ENCODE measurements at places on chromosomes 5 and 9.

DNA sequence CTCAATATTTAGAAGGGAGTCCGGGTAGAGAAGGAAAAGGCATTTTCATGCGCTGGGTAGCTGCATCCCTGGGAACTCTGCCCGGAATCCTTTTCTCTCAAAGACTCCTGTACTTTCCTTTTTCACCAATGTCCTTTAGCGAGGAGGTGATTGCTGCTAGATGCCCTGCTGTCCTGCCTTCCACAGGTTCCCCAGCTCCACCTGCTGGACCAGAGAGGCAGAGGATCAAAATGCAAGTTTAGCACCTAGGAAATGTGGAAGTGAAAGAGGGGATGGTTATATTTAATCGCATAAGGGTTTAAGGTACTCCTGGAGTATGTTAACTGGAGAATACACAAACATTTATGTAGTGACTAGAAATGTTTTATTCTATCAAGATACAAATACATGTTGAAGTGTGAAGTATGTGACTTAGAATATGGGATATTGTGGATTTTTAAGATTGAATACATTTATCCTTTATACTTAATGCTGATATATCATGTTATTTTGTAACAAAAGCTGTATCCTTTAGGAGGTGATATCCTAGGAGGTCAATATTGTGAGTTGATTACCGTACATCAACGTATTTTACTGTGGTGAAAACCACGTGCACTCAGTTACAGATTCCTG lies 145.7 kb downstream of the ARHGAP26 start:
- peak; percentile 34 for DNase-seq

- DNase-seq = no peak
These were observed 12.6 kb downstream of the DNM1 start for GRCh38 chr9:128215491-128216409.

DNA sequence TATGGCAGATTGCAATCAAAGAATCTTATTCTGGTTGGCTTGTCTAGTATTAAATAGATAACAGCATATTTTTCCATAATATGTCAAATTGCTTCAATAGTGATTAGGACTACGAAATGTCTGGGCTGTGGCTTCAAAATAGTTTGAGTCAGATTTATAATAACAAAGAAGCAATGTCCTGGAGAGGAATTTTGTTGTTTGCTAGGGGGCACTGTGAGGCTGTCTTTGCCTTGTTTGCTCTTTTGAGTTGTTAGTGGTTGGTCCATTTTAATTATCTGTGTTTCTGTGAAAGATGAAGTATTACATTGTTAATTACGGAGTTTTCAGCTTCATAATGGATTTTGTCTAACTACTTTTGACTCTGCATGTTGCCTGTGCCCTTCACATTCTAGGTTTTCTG lies 713.6 kb downstream of the TLE4 start:
- DNase-seq = peak; percentile 21

DNA sequence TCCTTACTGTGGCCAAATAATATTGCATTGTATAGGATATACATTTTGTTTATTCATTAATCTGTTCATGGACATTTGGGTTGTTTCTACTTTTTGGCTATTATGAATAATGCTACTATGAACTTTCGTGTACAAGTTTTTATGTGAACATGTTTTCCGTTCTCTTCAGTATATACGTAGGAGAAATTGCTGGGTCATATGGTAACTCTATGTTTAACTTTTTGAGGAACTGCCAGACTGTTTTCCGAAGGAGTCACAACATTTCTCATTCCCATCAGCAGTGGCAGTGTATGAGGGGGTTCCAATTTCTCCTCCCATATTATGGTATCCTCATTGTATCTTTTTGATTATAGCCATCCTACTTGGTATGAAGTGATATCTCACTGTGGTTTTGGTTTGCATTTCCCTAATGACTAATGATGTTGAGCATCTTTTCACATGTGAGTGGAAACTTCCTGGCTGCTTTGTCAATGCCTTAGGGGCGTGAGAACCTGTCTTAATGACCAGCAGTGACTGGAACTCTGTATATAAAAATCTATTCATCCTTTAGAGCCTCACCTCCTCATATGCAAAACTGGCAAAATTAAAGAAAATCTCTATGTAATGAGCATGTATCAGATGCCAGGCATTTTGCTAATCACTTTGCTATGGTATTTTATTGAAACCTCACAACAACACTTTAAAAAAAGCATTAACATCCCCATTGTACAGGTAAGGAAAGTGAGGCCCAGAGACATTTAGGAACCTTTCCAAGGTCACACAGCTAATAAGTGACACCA lies 47.8 kb upstream of the TGFBR1 start:
- DNase-seq = no peak

DNA sequence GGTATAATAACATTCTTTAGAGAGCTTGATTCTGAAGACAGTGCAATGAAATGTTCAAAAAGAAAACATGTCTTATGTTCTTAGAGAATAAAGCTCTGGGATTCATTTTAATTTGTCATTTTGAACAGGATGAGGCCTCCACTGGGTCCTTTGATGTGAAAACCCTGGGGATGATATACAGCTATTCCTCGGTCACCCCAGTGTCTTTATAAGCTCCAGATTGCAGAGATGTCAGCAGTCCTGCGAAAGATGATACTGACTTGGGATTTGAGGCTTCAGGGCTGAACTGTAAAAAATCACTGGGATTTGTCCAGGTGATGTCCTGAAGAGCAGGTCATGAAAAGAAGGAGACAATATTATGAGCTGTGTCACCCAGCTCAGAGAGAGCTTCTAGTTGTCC lies 529.7 kb upstream of the ZNF608 start:
- no peak for DNase-seq

DNA sequence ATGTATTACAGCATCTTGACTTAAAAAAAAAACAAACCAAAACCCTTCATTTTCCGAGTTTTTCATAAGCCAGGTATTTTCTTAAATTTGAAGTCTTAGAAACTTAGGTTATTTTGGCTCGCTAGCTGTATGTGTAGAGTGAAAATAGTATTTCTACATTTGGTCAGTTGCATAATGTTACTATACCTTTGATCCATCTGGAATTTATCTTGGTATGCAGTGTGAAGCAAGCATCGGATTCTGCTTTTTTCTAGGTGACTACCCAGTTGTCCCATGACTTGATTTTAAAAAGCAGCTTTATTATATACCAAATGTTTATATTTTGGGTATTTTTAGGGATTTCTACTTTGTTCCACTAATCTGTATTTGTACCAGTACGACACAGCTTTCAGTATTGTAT lies 27.7 kb downstream of the UBAP1 start:
- DNase-seq = no peak

DNA sequence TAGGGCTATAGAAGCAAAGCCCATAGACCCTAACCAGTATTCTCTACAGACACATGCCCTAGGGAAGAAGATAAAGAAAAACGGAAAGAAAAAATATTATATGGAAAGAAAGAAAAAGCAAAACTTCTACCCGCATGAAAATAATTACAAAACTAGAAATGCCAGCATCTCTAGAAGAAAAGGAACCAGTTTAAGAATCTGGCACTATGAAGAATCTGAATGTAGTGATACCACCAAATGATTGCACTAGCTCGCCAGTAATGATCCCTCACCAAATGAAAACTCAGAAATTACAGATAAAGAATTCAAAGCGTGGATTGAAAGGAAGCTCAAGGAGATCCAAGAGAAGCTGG lies 341.9 kb upstream of the GRIA1 start:
- DNase-seq = no peak

DNA sequence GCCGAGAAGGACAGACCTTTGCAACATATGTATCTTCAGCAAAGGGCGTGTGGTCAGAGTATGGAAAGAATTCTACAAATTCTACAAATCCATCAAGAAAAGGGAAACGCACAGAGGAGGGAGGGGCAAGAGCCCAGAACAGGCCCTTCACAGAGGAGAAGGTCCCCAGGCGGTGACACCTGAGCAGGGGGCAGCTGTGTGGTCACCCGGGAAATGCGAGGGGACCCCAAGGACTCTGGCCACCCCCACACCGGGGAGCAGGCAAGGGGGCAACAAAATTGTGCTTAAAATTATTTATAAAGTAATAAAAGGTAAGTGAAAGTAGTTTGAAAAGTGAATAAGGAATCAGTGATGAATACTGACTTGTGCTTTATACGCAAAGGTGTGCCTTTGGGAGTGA lies 17.6 kb downstream of the NACC2 start:
- DNase-seq = no peak

DNA sequence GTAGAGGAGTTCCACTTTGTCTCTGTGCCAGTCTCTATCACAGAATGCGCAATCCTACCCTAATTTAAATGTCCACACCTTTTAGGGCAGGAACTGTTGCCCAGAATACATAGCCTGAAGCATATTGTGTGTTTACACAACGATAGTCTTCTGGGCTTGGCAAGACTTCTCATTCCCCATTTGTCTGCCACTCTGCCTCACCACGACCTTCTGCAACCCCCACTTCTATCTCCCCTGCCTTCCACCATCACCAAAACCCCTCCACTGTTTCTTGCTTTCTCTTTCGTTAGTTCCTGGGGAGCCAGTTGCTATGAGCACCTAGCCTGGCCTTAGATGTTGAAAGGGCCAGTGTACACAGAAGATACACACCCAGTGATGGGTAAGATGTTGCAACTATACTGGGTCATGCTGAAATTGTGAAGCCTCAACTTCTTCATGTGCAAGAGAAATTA lies 883 bp upstream of the RNF145 start:
- no peak for DNase-seq

DNA sequence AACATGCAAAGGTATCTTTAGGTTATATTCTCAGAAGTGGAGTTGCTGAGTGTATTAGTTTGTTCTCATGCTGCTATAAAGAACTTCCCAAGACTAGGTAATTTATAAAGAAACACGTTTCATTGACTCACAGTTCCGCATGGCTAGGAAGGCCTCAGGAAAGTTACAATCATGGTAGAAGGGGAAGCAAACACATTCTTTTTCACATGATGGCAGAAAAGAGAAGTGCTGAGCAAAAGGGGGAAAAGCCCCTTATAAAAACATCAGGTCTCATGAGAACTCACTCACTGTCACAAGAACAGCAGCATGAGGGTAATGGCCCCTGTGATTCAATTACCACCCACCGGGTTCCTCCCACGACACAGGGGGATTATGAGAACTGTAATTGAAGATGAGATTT lies 163.6 kb upstream of the PRLR start:
- DNase-seq = no peak

DNA sequence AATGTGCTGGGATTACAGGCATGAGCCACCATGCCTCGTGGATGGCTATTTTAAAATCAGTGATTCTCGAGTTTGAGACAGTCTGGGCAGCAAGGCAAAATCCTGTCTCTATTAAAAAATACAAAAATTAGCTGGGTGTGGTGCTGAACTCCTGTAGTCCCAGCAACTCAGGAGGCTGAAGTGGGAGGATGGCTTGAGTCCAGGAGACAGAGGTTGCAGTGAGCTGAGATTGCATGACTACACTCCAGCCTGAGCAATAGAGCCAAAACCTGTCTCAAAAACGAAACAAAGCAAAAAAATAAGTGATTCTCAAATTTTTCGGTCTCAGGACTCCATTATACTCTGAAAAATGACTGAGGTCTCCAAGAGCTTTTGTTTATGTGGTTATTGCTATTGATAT lies 47.9 kb upstream of the HSPA9 start:
- no peak for DNase-seq

DNA sequence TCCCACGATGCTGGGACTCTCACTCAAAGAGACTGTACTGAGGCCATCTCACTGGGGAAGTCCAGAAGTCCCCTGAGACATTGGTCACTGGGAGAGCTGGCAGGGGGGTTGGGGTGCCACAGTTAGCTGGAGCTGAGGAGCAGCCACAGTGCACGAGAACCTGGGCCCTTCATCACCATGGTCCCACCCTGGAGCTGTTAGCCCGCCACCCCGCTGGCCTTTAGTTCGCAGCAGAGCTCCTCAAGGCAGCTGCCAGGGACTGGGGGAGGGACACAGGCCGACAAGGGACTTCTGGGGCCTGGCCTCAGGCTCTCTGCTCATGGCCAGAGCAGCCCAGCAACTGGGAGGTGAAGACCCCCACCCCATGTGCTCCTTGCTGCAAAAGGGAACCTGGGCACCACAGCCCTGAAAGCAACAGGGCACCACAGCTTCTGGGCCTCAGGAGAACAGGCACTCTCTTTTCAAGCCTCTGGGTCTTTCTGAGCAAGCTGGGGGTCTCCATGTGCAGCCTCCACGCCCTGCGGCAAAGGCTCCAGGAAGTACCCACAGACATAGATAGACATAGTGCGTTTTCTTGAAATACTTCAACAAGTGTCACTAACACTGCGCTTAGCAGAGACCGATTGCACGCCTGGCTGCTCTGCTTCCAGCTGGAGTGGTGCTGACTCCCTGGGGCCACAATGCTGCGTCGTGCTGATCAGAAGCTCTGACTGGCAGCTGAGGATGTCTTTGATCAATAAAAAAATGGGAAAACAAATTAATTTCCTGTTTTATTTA lies 46.0 kb downstream of the VAV2 start:
- no peak for DNase-seq

DNA sequence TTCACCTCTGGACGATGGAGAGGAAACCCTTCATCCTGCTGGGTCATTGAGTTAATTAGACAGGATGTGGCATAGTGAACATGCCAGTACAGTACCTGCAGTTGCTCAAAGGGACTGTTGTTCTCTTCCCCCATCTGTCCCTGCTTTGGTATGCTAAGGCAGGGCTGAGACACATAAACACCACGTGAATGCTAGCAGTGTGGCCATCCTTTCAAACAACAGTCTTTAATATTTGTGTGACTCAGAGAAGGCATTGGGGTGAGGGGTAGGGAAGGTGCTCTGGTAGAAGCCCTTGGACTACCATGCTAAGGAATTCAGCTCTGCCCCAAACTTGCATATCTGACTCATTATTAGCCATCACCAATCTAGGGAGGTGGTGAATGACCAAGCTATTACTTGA lies 180.2 kb upstream of the ZNF618 start:
- DNase-seq = no peak

DNA sequence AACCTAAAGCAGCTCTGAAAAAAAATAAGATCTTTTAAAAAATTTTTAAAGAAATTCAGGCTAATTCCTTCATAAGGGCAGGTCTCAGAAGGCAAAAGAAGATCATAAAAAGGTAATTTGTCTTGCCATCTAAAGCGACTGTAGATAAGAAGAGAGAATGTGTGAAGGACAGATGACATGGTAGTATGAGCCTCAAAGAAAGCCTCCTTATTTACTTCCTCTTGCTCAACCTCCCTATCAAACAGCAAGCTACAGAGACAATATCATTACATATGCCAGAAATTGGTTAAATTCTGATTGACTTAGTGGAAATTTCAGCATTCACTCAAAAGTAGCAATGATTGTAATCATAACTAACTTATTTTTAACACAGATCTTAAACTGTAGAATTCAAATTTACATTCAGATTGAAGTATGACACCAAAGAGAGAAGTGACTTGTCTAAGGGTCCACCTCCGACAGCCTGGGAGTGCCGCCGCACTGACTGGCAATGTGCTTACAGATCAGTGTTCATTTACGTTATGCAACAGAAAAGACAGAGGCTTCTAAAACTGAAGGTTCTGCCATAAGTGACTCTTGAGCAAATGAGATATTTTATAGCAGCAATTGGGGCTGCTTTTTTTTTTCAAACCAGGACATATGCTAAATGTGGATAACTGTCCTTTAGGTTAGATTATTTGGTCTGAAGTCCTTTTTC lies 132.0 kb downstream of the CEMIP2 start:
- DNase-seq = no peak

DNA sequence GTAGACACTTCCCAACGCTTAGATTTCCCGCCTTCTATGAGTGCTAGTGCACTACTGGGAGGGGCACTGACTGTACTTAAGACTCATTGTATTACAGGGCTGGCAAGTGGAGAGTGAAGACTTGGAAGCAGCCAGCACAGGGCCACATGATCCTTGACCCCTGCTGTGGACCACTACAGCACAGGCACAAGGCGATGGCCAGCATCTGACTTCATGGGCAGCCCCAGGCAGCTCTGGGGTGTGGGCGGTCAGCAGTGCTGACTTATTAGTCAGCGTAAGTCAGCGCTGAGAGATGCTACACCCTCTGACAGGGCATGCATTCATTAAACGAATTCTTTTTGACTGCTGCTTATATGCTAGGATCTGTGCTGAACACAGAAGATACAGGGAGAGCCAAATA lies 9.3 kb downstream of the SLC46A2 start:
- no peak for DNase-seq

All from NCI-H1694 treated with DMSO at 0.1 percent for 48 hours (cell line).